ENCODE measurements at places on chromosomes 2 and 18.

- no peak for DNase-seq
Measured at GRCh38 chr18:44229693-44230108, 451.0 kb upstream of the SETBP1 start.

DNA sequence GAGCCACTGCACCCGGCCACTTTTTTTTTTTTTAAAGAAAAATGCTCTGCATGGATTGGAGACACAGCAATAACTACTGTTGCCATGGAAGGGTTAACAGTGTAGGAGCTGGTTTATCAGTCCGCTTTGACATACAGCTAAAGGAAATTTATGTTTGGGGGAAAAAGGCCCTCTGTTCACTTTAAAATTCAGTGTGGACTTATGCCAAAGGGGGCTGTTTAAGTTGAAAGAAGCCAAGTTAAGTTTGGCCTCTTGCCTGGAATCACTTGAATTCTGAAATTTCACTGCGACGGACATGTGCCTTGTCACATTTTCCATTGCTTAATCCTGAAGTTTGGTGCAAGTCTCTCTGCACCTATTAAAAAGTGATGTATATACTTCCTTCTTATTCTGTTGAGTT is 3.1 kb downstream of the KCNE4 start:
- DNase-seq: no peak

GRCh38 chr2:201383136-201383535 is 26.0 kb upstream of the FLACC1 start:
- DNase-seq: no peak

DNA sequence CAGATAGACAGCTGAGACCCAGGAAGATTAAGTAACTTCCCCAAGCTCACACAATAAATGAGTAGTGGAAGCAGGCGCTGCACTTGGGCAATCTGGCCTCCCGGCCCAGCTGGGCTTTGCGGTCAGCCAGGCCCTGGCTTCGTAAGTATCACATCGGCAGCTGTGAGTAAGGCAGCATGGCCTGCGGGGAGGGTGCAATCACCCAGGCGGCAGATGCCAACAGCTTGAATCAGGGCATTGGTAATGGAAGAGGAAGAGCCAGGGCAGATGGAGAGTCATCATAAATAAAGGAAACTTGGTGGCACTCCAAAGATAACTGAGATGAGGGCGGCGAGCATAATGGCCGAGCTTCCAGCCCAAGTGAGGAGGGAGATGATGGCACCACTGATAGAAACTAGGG is 217.9 kb upstream of the PID1 start:
- no peak for DNase-seq

DNA sequence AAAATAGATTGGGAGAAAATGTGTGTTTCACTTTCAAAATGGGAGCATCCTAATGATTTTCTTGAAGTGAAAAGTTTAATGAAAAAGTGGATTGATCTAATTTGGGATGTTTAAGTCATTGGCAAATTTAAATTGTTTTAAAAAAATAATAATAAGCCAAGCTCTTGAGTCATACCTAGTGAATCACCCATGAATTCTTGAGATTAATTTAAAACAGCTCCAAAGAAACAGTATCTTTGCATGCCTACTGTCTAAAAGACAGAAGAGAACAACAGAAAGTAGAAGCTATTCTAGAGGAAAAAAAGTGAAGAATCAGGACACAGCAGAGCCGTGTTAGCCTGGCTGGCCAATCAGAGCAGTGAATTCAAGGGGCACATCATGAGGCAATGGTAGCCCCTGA is 7.7 kb downstream of the ACVR1C start:
- no peak for DNase-seq

GRCh38 chr2:216681683-216682082 is 13.7 kb downstream of the IGFBP5 start:
- no peak for DNase-seq

GRCh38 chr18:37617623-37618022 is 52.0 kb upstream of the CELF4 start:
- no peak for DNase-seq

DNA sequence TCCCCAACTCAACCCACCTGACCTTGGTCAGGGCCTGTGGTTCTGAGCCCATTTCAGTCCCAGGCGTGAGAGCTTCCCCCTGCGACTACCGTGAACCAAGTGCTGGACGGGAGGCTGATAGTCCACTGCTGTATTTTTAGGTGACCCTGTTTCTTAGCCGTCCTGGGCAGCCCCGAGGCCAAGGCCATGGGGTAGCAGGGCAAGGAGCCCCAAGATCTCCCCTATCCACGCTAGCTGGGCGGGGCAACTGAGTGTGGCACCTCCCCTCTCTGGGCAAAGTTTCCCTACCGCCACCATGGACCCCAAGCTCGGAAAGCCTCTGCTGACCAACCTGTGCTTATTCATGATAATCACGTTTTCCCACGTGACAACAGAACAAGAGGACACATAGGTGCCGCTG is 583 bp upstream of the KLHL30 start:
- DNase-seq: no peak

GRCh38 chr2:201794294-201794693 is 12.0 kb upstream of the CDK15 start:
- no peak for DNase-seq

DNA sequence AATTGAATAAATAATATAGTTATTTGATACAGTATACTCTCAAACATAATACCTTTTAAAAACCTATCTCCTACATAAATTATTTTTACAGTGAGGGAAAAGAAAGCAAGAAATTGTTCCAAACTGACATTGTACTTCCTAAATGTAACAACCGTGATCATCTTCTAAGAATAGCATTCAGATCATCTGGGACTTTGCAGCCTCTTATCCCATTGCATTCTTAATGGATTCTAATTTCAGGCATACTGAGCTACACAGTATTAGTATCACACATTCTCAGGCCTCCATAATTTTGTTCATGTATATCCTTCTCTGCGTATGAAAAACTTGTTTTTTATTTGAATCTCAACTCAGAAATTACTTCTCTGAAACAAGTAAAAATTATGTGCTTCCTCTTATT is 1134.7 kb upstream of the CDH2 start:
- DNase-seq: no peak

DNA sequence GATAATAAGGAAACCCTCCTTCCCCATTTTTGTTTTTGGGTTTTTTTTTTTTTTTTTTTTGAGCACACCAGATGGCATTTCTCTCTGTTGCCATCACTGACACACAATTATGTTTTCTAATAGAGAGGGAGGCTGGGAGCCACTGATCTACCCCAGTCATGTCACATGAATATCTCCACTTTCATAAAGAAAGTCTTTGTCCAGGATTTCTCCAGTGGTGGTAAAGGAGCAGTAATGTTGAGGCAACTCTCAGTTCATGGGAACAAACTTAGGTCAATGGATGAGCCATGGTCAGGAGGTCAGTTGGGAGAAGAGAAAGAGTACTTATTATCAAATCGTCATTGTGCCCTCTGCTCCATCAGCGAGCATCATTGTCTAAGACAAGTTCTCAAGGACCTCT is 603.7 kb downstream of the ARHGAP15 start:
- DNase-seq: no peak
